Tongue (tissue), 3 donors: ENCODE measurements at places on chromosomes 11 and 22.

- peak; percentile 86 for DNase-seq
These were observed 661 bp upstream of the MALAT1 start for GRCh38 chr11:65498042-65498726.

DNA sequence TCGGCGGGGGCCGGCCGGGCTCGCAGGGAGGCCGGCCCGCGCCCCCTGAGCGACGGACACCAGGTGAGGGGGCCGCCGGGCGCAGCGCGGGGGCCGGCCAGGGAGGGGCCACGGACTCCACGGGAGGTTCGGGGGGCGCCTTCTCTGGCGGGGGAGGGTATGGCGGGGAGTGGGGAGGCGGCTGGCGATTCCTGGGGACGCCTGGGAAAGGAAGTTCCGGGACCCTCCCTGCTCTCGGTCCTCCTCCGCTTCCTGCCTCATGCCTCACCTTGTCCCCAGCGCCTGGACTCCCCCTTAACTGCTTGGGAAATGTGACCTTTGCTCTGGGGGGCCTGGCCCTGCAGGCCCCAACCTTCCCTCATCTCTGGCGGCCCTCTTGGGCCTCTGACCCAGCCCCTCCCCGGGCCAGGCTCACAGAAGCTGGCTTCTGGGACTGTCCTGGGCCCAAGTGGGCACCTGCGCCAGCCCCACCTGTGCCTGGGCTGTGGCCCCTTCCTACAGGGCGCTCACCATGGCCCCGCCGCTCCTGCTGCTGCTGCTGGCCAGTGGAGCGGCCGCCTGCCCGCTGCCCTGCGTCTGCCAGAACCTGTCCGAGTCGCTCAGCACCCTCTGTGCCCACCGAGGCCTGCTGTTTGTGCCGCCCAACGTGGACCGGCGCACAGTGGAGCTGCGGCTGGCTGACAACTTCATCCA is 516 bp downstream of the LRFN4 start:
- peak; percentile 28 for DNase-seq

GRCh38 chr11:31809857-31810778 is 1.0 kb downstream of the PAX6 start:
- DNase-seq: peak; percentile 62

- DNase-seq: no peak
These were observed 18.7 kb downstream of the ALG12 start for GRCh38 chr22:49899530-49899929.

DNA sequence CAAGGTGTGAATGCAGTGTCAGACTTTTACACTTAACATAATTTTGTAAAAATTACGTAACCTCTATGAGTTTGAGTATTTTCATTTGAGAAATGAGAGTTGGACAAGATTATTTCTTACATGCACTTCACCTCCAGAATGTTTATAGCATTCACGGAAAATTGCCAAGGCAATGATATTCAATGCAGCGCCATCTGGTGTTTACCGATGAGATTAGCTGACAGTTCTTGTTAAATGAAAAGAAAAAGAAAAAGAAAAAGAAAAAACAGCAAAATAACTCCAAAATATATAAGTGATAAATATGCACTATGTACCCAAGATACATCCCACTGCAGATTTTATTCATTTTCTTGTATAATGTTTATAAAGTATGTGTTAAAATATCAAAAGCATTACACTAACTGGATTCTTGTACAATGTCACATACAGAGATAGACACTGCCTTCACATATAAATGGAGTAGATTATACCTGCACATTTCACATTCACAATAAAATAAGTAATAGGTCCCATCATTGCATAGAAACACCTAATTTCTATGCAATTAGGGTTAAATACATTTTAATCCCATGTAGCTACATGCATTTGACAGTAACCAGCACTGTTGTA is 976.3 kb upstream of the FAT3 start:
- peak; percentile 74 for DNase-seq

DNA sequence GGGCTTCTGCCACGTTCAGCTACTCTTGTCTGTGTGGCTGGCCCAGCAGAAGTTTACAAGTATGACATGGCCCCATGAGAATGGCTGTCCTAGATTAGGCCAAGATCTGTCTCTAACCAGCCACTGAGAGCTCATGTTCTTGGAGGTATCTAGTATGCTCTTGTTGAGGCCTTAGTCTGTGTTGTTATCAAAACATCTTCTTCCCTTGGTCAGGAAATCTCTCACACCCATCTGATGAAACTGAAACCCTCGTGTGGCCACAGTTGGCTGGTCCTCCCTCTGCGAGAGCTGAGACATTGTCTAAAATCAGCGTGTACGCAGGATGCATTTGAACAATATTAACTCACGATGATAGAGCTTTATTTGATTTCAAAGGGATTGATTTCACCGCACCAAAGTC is 109.0 kb upstream of the NNMT start:
- no peak for DNase-seq

GRCh38 chr11:32874132-32874531 is 18.5 kb upstream of the QSER1 start:
- no peak for DNase-seq

DNA sequence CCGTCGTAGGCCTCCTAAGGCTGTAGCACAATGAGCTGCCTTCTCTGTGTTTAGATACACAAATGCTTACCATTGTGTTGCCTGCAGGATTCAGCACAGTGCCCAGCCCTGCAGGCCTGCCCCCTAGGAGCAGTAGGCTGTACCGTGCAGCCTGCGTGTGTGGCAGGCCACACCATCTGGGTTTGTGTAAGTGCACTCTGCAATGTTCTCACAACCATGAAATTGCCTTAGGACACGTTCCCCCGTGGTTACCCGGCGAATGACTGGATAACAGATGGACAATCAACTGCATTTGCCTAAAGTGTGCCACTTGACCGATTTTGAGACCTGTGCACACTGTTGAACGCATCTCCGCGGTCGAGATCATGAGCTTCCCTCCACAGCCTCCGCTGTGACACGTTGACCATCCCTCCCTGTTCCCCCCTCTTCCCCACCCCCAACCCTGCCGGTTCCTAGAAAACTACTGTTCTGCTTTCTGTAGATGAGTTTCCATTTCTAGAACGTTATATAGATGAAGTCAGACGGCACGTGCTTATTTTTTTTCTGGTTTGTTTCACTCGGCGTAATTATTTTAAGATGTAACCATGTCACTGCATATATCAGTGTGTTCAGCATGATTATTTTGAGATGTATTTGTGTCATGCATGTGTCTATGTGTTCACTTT is 22.2 kb upstream of the CTSD start:
- DNase-seq: no peak

GRCh38 chr11:10522276-10522675 is 18.7 kb downstream of the RNF141 start:
- no peak for DNase-seq

- DNase-seq: no peak
These were observed 5.9 kb downstream of the SF1 start for GRCh38 chr11:64772303-64773018.

DNA sequence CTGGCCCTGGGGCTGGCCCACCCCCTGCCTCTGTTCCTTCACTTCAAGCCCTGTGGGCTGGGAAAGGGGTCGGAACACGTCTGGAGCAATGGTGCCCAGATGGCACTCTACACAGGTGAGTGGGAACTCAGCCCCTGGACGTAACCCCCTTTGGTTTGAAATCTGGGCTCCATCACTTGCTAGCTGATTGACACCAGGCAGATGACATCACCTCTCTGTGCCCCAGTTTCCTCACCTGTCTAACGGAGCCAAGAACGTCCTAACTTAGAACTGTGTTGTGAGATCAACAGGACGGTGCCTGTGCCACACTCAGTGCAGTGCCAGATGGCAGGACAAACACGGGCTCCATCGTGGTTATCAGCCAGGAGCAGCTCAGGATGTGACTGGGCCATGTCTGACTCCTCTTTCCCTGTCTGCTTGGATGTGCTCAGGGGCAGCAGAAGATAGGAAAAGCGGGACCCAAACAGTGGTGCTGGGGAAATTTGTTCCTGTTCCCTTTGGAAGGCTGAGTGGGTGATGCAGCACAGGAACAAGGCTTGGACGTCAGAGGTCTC is 24.4 kb downstream of the NPTXR start:
- no peak for DNase-seq

- DNase-seq: peak; percentile 68
These were observed 168.8 kb upstream of the CADM1 start for GRCh38 chr11:115672999-115673411.

DNA sequence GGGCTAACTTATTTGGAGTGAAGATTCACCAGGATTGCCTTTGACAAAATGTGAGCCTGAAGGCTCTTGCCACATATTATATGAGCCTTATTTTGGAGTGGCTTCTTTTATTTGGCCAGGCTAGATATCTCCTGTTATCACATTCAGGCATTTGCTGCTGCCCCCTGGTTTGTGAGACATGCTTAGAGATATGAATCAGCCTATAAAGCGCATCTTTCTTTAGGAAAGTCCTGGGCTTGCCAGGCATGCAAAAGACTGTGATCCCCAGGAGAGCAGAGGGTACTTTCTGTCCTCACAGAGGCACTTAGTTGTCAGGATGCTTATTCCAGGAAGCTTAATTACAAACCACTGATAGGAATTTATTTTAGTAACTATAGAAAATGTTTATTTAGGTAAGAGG is 333.3 kb downstream of the FAT3 start:
- DNase-seq: no peak

- no peak for DNase-seq
These were observed 59.3 kb upstream of the FAM181B start for GRCh38 chr11:82792822-82793569.

- peak; percentile 68 for DNase-seq
These were observed 30.6 kb upstream of the TSKU start for GRCh38 chr11:76752321-76753143.

DNA sequence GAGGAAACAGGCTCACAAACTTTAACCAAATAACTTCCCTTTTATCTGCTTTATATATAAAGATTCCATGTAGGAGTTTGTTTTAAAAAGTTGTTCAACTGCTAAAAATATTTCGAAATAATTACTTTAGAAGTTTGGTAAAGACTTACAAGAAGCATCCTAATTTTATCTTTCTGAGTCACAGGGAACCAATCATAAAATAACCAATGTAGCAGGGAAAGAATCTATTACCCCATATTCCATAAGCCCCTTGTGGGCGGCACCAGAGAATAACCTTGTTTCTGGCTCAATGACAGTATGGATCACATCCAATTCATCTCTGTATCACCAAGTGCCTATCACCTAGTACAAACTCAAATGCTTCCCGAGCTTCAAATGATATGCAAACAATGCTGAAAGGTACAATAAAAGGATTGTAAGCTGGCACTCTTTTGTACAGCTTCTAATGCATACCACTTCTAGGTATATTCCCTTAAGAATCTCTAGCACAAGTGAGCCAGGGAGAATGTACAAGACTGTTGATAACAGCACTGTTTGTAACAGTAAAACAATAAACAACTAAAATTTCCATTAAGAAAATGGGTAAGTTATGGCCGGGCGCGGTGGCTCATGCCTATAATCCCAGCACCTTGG is 158.4 kb downstream of the ATG16L2 start:
- DNase-seq: no peak

GRCh38 chr11:10348650-10349280 is 43.9 kb downstream of the ADM start:
- no peak for DNase-seq

DNA sequence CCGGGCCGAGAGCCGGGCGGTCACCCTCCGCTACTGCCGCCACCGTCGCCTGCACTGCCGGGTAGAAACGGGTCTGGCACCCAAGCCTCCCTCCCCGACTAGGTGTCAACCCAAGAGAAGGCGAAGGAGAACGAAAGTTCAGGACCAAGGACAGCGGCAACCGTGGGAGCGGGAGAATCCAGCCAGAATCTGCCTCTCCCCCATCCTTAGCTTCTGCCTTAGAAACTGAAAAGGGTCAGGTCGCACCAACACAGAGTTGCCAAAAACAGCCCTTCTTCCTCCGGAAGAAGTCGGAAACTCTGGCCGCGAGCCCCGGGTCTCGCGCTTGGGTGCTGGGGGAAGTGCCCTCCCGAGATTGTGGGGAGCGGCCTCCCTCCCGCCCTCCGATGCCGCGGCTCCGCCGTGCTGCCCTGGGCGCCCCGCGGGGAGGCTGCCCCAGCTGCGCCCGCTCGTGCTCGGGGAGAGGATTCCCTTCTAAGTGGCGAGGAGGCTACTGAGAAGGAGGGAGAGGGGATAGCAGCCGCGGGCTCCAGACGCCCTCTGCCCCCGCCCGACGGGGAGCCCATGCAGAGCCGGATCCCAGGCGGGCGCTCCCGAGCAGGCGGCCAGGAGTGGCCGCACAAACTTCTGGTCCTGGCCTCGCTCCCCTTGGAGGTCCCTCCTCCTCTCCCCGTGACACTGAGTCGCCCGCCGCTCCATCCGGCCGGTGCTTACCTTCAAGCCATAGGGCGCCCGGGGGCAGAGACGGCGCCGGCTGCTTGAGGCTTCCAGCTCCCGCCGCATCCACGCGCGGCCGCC is 637 bp downstream of the DRD2 start:
- peak; percentile 97 for DNase-seq
